ENCODE measurements at places on chromosomes 12 and 14.

GRCh38 chr12:95959107-95959506, 16.0 kb downstream of the AMDHD1 start:
- no peak for DNase-seq

DNA sequence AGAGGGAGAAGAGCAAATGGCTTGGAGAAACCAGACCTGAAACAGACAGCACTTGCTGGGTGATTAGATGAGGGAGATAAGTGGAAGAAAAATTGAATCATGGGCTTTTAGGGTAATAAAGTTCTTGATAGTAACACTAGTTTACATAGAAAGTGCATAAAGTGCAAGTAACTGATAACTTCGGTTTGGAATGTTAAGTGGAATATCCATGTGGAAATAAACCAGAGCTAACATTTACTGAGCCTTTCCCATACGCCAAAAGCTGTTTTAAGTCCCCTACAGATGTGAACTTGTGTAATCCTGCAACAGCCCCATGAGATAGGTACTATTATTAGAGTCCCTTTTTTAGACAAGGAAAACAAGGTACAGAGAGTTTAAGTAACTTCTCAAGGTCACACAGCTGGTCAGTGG, 77.1 kb upstream of the NUDT4 start:
- no peak for DNase-seq

- no peak for DNase-seq
These were observed 53.6 kb downstream of the R3HDM2 start for GRCh38 chr12:57377103-57377840.

GRCh38 chr12:122517877-122518276, 8.9 kb downstream of the RSRC2 start:
- no peak for DNase-seq

- peak; percentile 63 for DNase-seq
These were observed 107.3 kb downstream of the CRADD start for GRCh38 chr12:93784339-93785086.

DNA sequence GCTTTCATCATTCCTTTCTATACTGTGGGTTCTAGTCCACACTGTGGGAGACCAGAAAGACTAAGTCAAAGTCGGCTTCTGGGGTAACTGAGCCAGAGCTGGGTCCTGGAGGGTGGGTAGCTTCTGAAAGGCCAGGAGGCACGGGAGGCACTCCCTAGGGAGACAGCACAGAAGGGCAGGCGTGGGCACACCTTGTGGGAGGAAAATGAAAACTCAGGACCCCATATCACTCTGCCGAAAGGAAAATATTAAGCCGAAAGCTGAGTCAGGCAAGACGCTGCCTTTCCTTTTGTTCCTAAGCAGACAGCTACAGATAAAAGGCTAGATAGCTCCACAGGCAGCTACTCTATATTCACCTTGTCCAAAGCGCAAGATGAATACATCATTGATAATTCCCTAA, 20.7 kb downstream of the ANO2 start:
- DNase-seq: no peak

DNA sequence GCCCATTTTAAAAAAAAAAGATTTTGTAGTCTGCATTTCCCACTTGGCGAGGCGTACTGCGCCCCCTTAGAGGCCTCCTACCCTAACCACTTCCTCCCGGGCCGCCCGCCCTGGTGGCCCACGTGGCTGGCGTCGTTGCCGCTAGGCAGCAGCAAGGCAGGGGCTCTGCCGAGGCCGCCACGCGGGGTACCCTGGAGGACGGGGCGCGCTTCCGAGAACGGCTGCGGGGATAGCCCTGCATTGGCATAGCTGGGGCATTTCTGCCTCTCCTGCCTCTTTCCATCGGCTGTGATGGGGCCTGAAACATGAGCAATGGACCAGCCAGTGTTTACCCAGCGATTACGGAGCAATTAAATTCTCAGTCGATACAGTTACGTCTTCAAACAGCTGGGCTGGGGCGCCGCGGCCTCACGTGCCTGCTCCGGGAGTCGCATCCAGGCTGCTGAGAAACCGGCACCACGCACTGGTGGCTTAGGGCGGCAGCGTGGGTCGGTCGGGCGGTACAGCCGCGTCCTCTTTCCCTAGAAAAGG, 38.0 kb downstream of the IQSEC3 start:
- no peak for DNase-seq

- no peak for DNase-seq
These were observed 181.4 kb downstream of the SYT1 start for GRCh38 chr12:79046021-79046420.

DNA sequence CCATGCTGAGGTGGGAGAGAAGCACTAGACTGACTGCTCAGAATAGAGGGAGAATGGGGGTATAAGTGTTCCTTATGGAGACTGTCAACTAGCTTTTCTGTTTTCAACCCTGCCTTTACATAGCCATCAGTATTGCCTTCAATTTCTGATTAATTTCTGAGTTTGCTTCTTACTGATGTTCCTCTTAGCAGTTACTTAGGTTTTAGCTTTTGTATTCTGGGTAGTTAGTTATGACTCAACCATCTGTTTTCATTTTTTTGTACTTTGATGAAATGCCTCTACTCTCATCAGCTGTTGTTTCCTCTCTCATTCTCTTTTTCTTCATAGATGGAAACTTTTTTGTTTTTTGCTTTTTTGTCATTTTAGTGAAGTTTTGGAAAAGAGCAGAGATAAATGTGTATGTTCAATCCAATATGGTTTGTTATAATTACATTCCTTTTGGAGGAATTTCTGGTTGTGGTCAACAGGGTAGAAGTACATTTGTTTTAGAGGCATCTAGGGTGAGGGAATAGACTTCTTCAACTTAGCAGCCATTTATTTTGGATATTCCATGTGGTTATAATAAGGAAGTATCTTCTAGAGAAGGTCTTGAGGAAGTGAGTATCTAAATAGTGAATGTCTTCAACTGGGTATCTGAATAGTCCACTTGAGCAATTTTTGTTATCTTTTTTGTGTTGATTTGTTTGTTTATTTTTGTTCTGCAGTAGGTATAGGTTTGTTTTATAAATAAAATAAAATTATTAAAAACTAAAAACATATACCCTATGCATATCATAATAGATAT, 29.6 kb downstream of the PMCH start:
- no peak for DNase-seq

DNA sequence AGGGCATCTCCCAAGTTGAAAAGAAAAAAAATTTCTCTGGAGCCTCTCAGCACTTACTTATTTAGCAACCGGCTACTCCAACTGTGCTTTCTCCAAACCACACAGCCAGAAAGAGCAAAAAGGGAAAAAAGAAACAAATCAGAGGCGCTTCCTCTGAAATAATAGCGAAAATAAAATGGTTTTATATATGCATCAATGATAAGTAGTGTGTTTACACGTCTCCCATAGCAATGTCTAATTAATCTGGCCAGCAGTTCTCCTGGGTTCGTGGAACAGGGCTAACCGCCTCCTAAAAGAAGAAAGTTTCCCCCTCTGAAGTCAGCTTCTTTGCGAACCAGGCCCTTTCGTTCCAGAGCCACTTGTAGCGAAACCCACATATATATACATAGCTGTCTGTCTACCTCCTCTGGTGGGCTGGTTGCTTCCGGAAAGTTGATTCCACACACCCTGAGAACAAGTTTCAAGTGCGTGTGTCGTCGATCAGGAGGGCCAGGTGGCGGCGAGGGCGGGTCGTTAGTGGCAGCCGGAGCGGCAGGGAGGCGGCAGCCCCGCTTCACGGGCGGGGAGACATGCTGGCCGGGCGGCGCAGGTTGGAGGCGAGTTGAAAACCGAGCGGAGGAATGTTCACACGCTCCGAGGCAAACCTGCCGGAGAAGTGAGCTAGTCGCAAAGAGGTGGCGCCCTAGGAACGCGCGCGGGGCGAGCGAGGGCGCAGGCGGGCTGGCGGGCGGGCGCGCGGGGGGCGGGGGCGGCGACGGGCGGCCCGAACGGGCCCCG, 2.7 kb downstream of the PTHLH start:
- DNase-seq: no peak

- no peak for DNase-seq
These were observed 30.6 kb upstream of the C14orf180 start for GRCh38 chr14:104548802-104549535.

DNA sequence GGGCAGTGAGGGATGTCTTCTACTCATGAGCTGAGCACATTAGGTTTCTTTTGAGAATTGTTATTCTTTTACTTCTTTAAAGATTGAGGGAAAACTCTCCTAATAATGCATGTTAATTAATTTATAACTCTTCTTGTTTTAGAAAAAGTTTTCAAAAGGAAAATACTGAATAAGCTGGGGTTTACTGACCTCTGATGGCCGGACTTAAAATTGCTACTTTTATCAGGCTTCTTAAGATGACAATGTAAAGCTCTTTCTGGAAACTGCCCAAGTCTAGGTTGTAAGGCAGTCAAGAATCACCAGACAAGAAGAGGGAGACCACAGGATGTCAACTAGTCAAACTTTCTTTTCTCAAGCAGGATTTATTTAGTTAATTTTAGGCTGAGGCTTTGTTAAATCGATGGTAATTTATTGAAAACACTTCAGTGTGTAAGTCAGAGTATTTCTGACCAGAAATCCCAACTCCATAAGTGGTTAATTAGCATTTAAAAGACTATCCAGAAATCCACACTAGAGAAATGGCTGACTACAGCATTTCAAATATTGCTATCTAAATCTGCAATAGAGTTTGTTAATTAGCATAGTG, 82.1 kb downstream of the AVPR1A start:
- peak; percentile 28 for DNase-seq

DNA sequence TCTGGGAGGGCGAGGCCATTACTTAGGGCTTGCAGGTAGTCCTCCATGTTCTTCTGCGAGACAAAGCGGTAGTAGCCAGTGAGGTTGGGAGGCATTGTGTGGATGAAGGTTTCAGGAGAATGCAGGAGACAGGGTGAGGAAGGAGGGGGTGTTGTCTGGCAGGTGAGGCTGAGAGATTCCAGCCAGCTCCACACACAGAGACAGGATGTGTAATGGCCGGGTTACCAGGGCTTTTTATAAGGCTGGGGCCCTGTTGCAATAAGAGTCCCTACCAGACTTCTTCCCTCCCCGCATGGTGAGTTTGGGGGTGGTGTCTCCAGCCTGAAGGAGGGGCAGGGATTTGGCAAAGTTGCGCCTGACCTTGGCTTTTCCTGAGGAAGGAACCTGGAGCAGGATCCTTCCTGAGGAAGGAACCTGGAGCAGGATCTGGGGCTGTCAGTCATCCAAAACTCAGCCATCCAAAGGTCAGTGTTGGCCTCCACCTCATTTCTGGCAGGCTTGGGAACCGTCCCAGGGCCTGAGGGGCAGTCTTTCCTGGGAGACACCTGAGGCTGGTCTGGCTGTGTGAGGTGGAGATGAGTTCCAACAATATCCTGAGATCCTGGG, at the start of gene RBP5:
Gene RBP5, minus strand, starts transcription at position 209 of the 606 bp plus-strand sequence. Its CDS starts 114 bp downstream, at position 95.
- no peak for DNase-seq

DNA sequence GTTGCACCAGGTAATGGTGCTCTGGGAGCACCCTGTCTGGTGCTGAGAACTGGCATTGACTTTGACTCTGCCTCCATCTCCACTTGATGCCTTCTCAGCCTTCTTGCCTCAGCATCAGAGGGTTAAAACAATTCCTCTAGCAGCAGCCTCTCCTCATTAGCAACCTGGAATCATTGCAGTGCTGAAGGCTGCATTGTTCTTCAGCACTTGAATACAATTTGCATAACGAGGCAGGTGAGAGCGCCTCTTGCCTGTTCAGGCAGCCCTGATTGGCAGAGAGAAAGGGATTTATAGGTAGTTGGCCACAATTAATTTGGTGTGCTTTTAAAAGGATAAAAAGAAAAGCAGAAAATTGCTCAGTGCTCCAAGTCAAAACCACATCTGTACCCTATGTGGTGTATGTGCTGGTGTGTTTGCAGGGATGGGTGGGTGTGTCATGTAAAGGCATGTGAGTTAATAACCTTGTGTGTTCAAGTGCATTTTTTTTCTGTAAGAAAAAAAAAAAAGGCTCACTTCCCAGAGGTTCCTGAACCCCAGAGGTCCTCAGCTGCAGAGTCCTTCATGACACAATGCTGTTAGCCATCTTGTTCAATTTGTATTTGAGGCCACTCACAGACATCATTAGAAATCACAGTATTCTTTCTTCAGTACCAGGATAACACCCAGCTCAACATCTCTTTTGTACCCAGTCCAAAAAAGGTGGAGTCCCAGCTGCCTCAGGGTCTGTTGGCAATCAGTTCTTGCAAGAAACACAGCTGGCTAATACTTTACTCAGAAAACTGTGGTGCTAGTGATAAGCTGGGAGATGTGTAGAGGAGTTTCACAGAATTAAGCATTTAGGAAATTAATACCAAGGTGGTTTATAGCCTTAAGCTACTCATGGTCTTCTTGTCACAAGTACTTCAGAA, 385.6 kb downstream of the GRIN2B start:
- no peak for DNase-seq

DNA sequence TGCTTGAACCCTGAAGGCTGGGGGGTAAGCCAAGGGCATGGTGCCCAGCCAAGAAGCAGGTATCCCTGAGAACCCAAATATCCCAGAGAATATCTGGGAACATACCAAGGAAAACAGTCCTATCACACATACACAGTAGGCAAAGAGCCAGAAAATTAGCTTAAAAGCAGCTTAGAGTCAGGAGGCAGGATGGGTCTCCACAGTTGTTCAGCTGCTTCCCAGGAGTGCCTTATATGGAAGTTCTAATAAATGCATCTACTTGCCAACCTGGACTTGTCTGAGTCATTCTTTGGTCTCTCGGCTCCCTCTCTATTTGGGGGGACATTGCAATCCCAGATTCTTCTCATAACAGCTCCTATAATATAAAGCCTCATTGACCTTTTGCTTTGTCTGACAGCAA, 9.0 kb upstream of the GPR135 start:
- DNase-seq: no peak

DNA sequence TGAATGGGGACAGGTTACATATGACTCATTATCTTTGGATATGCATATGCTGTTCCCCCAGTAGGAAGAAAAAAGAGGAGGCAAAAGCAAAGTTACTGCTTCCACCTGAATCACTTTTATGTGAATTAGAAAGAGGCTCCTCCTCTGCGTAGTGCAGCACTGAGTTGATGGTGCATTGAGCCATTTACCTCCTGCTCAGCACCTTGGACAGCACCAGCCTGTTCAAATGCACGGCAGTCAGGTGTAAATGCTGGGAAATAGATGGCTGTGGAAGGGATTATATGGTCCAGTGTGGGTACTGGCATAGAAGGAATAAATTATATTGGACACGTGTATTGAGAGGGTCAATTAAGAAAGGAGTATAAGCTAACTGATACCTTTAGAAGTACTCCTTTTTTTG, 541.9 kb upstream of the SEL1L start:
- no peak for DNase-seq

- no peak for DNase-seq
These were observed 94.9 kb downstream of the DAAM1 start for GRCh38 chr14:59283361-59283760.

DNA sequence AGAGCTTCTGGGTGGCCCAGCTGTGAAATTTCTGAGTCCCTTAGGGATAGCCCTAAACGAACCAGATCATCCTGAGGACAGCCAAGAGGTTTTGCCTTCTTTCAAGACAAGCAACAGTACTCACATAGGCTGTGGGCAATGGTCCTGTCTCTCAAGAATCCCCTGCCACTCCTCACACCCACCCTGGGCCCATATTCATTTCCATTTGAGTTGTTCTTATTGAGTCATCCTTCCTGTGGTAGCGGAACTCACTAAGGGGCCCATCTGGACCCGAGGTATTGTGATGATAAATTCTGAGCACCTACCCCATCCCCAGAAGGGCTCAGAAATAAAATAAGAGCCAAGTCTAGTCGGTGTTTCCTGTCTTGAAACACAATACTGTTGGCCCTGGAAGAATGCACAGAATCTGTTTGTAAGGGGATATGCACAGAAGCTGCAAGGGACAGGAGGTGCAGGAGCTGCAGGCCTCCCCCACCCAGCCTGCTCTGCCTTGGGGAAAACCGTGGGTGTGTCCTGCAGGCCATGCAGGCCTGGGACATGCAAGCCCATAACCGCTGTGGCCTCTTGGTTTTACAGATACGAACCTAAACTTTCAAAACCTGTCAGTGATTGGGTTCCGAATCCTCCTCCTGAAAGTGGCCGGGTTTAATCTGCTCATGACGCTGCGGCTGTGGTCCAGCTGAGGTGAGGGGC, 38.9 kb downstream of the DAD1 start:
- no peak for DNase-seq
